Left renal cortex interstitium (tissue), 4 donors: ENCODE measurements at places on chromosomes 1 and 21.

DNA sequence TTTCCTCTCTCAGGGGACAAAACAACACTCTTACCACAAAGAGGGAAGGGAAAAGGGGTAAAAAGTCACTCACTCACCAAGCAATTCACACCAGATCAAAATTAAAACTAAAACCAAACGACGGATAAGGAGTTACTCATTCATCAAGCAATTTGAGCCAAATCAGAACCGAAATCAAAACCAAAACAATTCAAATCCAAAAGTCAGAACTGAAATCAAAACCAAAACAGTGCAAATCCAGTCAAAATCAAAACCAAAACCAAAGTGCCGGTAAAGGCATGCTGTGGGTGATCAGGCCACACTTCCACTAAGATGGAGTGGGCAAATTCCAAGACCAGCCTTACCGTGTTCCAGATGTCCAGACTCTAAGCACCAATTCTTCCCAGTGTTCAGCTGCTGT lies 717.9 kb downstream of the AMY1C start:
- DNase-seq = no peak

DNA sequence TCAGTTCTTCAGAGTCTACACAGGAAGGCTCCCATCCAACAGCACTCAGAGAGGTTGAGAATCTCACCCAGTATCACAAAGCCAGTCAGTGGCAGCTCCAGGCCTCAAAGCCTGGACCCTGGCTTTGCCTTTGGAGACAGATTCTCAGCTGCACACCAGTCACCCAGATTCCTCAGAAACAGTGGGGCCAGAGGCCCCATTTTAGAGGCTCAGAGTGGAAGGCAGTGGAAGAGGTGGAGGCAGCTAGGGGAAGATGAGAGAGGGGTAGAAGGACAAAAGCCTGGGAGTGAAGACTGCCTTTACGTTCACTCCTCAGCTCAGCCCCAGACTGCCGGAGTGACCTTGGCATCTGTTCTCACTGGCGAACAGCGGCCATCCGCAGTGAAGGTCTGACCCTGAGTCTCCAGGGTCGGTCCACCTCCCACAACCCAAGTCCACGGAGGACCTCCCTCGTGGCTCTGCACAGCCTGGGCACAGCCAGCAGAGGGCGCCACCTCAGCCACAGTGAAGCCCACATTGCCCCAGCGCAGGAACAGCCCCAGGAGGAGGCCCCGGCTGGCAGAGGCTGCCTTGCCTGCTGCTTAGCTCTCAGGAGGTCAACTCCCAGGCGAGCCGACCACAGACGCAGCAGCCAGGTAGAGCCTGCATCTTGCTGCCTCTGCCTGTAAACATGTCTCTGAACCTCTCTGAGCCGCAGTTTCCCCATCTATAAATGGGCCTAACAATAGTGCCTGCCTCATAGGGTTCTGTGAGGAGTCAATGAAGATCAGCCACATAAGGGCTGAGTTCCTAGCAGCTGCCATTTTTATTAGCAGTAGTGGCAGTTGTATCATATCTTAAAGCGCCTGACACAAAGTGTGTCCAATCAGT lies 5.9 kb upstream of the FNDC5 start:
- no peak for DNase-seq

DNA sequence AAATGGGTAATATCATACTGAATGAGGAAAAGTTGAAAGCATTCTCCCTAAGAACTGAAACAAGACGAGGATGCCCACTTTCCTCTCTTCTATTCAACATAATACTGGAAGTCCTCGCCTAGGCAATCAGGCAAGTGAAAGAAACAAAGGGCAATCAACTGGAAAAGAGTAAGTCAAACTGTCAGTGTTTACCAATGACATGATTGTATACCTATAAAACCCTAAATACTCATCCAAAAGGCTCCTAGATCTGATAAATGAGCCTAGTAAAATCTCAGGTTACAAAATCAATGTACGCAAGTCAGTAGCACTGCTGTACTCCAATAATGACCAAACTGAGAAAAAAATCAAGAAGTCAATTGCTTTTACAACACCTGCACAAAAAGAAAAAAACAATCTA lies 575.8 kb upstream of the PRMT6 start:
- no peak for DNase-seq

DNA sequence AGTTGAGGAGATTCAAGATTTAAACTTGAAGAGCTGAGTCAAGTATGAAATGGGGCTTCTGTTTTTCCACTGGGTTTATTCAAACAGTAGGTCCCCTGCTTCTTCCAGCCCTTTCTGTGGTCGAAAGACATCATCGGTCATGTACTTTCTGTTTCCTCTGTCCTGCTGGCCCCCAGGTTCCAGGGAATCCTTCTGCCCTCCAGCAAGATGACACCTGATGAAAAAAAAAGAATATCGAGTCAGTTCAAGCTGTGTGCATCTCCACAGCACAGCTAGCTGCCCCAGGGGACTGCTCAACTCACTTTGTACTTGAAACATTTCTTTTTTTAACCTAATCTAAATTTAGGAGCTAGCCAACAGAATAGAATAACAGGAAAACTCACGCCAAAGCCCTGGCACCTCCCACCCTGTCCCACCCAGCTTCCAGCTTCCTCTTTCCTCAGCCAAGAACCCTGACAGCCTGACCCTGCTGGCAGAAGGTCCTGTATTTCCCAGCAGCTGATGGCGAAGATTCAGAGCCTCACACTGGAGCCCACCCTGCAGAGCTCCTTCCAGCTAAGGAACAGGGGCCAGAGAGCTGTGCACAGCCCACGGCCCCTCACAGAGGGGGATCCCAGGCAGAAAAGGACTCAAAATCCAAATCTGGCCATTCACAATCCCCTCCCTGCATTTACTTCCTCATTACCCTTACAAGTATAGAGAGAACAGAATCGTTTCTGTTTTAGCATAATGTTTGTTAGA lies 176.5 kb downstream of the PSMG1 start:
- DNase-seq = no peak

GRCh38 chr1:231806623-231807495 lies 180.3 kb downstream of the DISC1 start:
- no peak for DNase-seq

DNA sequence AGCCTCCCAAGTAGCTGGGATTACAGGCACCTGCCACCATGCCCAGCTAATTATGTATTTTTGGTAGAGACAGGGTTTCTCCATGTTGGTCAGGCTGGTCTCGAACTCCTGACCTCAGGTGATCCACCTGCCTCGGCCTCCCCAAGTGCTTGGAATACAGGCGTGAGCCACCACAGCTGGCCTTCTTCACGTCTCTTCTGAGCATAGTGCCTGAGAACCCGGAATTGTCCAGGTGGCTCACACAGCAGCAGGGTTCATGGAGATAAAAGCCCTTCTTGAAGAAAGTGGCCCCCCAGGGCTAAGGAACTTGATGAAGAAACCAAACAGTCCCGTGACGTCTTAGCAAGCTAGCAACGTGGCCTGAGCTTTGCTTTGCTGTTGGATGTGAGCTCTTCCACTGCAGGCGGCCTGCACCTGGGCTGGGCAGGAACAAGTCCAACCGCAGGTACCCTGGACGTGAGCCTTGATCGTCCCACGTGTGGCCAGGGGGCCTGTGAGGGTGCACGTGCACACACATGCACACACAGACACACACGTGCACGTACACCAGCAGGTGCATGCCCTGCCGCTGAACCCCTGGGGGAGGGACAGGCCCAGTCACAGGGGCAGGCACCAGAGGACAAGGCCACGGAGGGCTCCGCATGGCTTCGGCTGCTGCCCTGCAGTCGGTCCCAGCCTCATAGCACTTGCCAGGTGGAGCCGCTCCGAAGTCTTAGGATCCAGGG lies 23.4 kb upstream of the TRAPPC10 start:
- DNase-seq = no peak

GRCh38 chr21:39022466-39022862 lies 160.8 kb downstream of the PSMG1 start:
- DNase-seq = no peak

- DNase-seq = no peak
These were observed 182.0 kb upstream of the CSF3R start for GRCh38 chr1:36664571-36665287.

GRCh38 chr1:99764439-99764838 lies 2.0 kb downstream of the FRRS1 start:
- no peak for DNase-seq
